Neural progenitor cell (in vitro differentiated cells): ENCODE measurements at places on chromosomes 3 and 15. TPM values are rescaled to one million over a fixed set of nuclear protein-coding genes. Genes with fewer than 3 reads are reported as not detected.

Gene CNTN3
- 0.21 and 0.40 TPM in 2 replicates for total RNA-seq

Gene SLC12A1
- total RNA-seq, result 0.19 TPM in 1 of 2 replicates, not detected in the other

Gene ESYT3
- total RNA-seq, result 0.59 and 1.4 TPM in 2 replicates

Gene ZNF710
- 14.9 and 29.6 TPM in 2 replicates for total RNA-seq

Gene EBLN2
- 11.6 and 15.3 TPM in 2 replicates for total RNA-seq

Gene TXNRD3
- total RNA-seq, result 8.5 and 10.3 TPM in 2 replicates

Gene CNTN4
- 5.1 and 5.2 TPM in 2 replicates for total RNA-seq

Gene GALNT15
- 0.09 TPM in 1 of 2 replicates, not detected in the other for total RNA-seq

Gene EIF2B5
- total RNA-seq, result 36.4 and 69.1 TPM in 2 replicates

Gene CILP
- total RNA-seq, result 0.22 TPM in 1 of 2 replicates, not detected in the other

Gene OR5K2
- not detected in 2 replicates for total RNA-seq

DNA sequence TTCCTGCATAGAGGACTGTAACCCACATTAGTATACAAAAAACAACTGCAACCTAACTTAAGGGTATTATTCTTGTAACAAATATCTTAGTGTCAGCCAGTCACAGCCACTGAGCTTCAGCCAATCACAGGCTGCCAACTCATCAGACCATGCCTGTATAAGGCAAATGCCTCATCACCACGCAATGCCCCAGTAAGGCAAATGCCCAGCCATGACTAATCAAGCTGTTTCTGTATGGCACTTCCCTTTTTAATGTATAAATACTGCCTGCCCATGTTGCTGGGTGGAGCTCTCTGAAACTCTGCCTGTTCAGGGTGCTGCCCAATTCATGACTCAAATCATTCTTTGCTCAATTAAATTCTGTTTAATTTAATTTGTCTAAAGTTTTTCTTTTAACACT is 18.4 kb upstream of the GABRA5 start:
- no peak for DNase-seq

- no peak for DNase-seq
These were observed 69.8 kb upstream of the MNS1 start for GRCh38 chr15:56534728-56535127.

GRCh38 chr15:59140422-59141226 is 35.7 kb downstream of the CCNB2 start:
- no peak for DNase-seq

DNA sequence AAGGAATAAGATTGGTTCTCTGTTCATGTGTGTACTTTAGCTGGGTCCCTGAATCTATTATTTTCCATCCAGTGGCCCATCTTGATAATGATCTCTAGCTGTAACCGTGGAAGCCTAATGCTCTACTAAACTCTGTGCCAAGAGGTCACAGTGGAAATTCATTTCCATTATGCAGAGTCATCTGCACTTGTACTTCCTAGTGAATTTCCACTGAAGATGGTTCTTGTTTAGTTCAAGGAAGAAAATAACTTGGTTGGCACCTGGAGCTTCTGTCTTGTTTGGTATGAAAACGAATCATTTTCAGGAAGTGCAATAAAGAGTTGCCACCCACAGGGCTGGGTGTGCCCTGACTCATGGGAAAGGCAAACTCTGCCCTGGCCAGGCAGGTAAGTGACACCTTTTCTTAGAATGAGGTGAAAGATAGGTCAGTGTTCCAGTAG is 10.3 kb downstream of the LPP start:
- DNase-seq, result no peak

DNA sequence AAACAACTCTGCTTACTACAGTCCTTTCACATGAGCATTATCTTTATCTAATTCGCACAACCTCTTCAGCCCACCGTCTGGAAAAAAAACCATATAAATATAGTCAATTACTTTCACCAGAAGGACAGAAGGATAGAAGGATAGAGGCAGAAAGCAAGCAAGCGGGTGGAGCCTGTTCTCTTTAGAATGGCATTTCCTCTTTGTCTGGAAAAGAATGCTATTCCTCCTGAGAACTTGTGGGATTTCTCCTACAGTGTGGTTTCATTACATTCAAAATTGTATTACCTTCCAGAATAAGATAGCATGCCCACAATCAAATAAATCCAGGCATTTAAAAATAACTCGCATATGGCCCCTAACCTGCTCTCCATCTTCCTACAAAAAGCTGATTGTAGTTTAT is 23.1 kb downstream of the SLC30A4 start:
- no peak for DNase-seq

DNA sequence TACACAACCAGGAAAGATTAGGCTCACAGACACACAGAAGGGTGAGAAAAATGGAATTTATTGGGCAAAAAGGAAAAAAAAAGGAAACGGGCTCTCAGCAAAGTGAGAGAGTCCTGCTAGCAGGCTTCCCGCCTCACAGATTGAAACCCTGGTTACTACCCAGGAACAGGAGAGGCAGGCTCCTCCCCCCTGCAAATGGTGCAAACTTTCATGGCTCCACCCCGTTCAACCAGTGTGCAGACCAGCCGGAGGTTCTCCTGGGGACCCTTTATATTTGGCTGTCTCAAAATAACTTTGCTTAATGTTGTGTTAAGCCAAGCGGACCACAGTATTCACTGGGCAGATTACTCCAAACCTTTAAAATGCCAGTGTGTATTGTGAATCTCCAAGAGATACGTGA is 40.3 kb downstream of the IL1RAP start:
- DNase-seq, result no peak

GRCh38 chr3:146164971-146165769 is 4.2 kb upstream of the PLOD2 start:
- DNase-seq, result no peak

DNA sequence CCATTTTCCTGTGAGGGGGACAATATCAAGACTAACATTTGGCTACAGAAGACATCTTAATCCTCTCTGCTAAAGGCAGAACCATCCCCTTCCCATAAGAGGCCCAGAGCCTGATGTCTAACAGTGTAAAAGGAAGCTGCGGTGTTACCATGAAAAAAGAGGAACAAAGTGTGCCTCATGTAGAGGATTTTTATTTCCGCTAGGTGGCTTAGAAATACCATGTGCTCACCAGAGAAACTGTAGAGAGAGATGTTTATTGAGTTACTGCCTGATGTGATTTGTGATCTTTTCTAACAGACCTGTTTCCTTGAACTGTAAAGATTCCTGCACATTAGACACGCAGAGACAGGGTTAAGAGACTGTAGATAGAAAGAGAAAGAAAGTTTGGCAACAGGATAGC is 22.0 kb downstream of the OR5H15 start:
- peak; percentile 16 for DNase-seq

DNA sequence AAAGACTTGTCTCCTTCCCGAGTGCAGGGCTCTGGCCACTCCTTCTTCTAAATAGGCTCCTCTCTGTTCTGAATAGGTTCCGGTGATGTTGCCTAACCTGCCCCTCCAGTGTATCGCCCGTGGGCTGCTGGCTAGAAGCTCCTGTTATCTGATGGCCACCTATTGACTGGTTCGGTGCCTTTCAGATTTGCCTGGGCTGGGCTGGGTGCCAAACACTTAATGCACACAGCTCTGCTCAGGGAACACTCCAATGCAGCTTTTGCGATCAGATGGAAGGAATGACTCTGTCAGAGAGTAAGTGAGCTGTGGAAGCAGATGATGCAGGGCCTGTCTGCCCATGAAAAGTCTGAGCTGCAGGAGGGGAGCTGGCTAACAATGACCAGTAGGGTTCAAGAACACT is 112.9 kb downstream of the CORO2B start:
- no peak for DNase-seq

DNA sequence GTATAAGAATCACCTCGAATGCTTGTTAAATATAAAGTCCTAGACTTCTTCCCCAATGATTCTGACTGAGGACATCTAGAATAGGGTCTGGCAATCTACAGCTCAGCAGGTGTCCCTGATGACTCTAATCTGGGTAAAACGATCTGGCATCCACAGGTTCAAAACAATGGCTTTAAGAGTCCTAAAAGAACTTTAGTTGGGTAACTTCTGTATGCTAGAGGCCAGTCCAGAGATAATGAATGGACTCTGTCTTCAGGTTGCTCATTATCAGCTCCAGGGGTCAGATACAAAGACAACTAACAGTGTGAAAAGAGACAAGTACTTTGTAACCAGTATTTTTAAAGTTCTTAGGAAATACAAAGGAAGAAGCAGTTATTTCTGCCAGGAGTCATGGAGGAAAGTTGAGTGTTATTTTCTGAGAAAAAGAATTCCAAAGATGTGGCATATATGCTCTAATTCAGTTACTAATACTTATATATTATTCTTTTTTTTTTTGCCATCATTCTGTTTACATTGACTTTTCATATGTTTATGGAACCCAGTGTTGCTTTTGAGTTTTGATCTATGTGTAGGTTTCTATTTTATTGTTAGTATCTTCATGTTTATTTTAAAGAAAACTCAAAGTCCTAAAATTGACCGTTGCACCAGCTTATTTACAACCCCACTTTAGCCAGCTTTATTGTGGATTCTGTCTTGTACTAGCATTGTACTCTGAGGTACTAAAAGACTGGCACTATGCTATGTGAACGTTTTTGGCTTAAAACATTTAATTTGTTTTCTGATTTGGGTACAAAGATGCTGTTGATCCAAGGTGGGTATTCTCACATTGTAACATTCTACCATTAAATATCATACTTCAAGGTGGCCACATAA is 3.1 kb upstream of the GPR15 start:
- DNase-seq, result peak; percentile 80

DNA sequence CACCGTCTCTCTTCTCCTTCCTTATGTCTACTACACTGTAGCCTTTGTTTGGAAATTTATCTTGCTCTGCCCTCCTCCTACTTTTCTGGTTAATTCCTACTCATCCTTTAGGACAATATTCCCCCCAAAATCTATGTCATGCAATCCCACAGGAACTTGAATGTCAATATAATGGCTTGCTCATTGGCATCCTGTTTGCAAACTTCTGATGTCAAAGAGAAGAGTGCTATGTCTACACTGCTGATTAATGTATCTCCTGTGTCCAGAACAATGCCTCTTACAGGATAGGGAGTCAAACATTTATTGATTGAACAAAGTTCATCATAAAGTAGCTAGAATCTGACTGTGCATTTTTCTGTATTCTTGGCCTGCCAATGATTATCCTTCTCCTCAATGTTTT is 22.8 kb downstream of the SIDT1 start:
- DNase-seq, result no peak

GRCh38 chr15:70427167-70428120 is 329.7 kb upstream of the TLE3 start:
- no peak for DNase-seq

- no peak for DNase-seq
These were observed 35.9 kb downstream of the EIF4E3 start for GRCh38 chr3:71689291-71689690.

GRCh38 chr3:68878322-68878721 is 54.0 kb downstream of the TAFA4 start:
- DNase-seq, result peak; percentile 50

- DNase-seq, result no peak
These were observed 10.3 kb downstream of the LINGO1 start for GRCh38 chr15:77622209-77622933.

DNA sequence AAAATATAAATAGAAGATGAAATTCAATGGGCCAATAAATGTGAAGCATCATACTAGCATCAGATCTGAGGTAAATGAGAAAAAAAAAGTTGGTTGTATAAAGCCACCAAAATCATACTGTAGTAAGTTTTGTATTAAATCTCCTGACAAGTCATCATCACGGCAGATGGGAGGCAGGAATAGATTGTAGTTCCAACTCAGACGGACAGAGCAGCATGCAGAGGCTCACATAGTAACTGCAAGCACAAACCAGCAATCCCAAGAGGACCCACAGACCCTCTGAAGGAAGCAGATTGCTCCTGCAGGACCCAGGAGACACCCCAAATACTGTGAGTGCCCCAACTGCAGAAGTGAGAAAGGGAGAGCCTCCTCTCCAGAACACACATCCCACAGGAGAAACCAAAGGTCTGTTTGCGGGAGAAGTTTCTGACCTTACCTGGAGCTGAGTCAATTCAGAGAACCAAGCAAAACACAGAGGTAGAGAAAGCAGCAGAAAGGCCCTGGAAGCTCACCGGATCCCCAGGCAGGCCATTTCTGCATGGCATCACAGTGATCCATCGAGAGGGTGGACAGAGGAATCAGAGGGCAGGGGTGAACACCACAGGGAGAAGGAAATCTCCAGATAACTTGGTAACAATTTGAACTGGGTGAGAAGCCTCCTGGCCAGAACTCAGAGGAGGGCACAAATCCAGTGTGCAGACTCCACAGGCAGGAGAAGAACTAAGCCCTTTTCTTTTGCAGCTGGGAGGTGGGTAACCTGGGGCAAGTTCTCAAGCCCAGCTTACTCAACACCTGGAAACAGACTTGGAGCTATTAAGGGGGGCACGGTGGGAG is 141.6 kb upstream of the ARHGEF26 start:
- no peak for DNase-seq

DNA sequence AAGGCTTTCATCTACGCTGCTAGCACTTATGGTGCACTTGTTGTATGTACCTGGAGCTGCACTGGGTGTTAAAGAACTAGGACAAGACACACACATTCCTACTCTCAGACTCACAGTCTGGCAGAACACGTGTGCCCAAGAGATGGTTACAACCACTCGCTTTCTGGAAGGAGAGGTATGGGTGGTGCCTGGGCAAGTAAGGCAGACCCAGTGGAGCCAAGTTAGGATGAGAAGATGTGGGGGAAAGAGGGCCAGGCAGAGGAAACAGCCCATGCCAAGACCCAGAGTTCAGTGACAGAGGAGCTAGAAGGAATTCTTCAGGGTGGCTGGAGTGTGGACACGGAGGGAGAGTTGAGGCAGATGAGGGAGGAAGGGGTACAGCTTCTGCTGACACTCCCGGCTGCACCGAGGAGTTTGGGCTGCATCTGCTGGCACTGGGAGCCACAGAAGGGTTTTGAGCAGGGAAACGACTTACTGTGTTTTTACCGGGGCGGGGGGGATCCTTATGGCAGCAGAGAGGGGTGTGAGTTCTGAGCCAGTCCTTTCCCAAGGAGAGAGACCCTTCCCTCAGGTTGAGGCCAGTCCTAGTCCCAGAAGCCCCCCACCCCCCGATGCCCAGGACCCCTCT is 59.0 kb downstream of the GRIP2 start:
- no peak for DNase-seq

DNA sequence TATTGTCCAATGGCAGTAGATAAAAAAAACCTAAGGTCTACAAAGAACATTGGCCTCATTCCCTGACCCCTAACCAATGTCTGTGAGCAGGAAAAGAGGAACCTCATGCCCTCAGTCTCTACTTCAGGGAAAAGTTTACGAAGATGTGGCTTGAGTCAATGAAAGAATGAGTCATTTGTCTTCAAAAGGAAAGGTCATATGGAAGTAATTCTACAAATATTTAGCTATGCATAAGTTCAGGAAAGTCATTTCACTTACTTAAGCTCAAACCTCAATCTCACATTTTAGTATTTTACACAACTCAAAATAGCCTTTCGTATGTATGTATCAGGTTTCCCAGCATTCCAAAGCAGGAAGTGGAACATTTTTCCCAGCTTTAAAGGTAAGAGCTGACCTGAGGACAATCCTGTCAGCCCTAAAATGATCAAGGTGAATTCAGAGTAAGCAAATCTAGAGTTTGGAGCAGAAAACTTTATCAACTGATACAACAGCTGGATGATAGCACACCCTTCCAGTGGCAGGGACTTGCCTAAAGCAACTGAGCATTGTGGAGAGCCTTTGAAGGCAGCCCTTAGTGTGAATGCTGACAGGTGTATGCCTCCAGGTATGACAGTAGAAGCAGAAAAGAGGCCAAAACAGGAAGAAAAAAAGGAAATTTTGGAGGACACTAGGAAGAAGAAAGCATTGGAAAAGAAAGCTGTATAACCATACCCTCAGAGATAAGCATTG is 53.9 kb upstream of the ACKR4 start:
- no peak for DNase-seq
